ENCODE measurements at places on chromosomes 2 and 18.
A peak's percentile ranks its signal among the peaks of the same experiment; 100 is the strongest.

DNA sequence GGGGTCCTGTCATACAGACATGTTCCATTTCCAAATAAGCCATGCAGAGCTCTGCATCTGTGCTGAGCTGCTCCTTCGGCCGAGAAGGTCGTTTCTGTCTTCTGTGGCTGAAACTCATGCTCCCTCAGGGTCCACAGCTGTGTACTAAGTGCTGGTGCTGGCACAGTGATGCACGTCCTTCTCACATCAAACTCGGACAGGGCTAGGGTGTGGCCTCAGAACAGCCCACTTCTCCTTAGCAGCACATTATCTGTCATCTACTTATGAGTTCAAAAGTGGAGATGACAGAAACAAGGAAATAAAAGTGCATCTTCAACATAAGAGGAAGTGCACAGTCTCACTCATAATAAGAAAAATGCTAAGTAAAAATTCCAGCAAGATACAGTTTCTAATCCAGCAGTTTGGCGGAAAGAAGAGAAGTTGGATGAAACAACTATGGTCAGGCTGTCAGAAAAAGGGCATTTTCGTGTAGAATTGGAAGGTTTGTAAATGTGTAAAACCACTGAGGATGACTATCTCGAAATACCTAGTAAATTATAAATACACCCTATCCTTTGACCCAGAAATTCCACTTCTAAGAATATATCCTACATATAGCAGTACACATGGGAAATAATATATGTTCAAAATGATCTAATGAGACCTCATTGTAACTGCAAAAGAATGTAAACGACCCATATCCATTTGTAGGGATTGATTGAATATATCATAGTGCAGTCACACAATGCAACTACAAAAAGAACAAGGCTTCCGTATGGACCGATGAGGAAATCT, 53.7 kb upstream of the APCDD1 start:
- DNase-seq = no peak

GRCh38 chr18:61606068-61606660, 272.9 kb downstream of the CDH20 start:
- DNase-seq = peak; percentile 56

GRCh38 chr2:2233171-2233826, 97.8 kb downstream of the MYT1L start:
- DNase-seq = no peak

GRCh38 chr2:62717503-62718081, 12.1 kb downstream of the EHBP1 start:
- DNase-seq = no peak

GRCh38 chr2:98806236-98806697, 75.3 kb upstream of the MGAT4A start:
- peak; percentile 87 for DNase-seq

- no peak for DNase-seq
These were observed 33.1 kb upstream of the STON1 start for GRCh38 chr2:48496849-48497248.

- DNase-seq = peak; percentile 74
These were observed 861 bp upstream of the SEMA4C start for GRCh38 chr2:96870626-96871255.

GRCh38 chr2:160457588-160457987, 36.0 kb downstream of the RBMS1 start:
- DNase-seq = no peak

DNA sequence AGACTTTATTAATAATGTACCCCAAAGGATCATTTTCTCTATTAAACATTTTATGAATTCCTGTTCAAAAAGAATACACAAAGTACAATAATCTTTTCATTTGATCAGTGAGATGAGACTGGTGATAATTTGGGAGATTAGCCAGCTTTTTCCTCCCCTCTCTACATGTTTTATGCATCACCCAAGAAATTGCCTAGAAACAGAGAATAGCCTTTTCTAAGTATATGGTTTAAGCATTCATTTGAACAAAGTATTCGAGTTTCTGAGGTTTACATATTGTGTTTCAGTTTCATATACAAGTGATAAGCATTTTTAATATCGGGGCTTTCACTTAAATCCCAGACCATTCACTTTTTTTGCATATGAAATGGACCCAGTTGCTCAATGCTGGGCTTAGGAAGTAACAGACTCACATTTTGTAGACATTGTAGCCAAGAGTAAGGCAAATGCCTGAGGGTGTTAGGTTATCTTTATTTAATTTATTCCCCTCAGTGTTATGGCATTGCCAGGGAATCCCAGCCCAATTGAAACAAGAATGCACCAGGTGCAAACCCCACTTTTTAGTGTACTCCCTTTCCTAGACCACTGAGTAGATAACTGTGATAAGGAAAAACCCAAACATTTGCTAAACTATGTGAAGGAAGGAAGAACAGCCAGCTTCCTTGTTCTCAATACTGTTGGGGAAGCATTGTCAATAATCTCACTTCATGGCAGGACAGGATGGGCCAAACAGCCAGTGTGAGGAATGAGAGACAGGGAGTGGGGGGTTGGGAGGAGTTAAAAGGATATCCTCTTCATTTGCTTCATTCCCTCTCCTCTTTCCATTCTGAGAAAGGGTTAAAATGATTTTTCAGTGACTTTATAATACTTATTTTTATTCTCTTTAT, 3.5 kb downstream of the CPO start:
- DNase-seq = no peak

All from Right ventricle myocardium superior (tissue), 1 donor.